ENCODE measurements at places on chromosomes 16 and 17.
A peak's percentile ranks its signal among the peaks of the same experiment; 100 is the strongest.

- DNase-seq = no peak
Observed at GRCh38 chr16:52500963-52501362, 46.0 kb downstream of the TOX3 start.

DNA sequence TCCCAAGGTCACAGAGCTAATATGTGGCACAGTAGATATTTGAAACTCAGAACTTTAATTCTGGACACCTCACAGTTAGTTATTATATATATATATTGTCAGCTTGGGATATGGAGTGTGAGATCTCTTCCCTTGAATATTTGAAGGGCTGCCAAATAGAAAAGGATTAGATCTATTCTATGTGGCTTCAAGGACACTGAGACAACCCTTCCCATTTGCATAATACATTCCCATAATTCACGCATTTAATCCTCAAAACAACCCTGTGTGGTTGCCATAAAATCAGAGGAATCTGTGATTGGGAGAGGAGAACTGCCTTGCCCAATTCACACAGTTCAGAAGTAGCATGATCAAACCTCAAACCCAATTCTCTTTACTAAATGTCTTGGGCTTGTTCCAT, 365.8 kb upstream of the DYNLRB2 start:
- DNase-seq = no peak

DNA sequence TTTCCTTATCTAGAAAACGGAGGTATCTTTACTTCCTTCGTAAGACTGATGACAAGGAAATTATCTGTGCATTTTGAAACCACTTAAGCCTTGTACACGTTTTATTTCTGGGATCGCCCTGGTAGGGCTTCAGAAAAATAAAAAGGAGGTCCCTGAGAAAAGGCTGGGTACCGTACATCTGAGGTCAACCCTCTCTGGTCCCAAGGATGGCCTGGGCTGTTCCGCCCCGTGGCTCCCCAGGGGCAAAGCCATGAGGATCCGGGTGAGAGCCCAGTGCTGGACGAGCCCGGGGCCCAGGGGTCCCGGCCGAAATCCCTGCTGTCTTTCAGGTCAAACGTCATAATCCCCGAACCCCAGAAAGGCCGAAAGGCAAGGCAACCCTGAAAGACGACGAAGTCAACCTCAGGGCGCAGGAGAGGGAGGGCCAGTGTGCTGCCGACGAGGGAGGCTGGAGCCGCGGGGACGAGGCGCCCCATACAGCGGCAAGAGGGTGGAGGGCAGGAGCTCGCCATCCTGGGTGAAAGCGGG, 656 bp upstream of the FUS start:
- DNase-seq = peak; percentile 22

DNA sequence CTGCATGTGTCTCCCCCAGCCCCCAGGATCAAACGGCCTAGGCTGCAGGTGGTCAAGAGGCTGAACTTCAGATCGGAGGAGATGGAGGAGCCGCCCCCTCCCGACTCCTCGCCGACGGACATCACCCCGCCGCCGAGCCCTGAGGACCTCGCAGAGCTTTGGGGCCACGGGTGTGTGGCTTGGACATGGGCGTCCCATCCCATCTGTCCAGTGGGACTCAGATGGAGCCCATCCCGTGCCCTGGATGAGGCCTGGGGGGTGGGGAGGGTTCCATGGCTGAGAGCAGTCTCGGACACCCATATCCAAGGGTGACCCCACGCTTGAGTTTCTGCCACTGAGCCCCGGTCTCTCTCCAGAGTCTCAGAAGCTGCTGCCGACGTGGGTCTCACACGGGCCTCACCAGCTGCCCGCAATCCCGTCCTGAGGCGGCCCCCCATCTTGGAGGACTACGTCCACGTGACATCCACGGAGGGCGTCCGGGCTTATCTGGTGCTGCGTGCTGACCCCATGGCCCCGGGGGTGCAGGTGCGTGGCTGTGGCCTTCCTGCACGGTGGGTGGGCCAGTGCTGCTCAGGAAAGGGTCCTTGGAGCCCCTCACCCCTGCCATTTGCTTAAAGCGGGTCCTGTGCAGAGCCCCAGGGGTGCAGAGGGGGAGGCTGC, 901 bp downstream of the CHTF18 start:
- no peak for DNase-seq

DNA sequence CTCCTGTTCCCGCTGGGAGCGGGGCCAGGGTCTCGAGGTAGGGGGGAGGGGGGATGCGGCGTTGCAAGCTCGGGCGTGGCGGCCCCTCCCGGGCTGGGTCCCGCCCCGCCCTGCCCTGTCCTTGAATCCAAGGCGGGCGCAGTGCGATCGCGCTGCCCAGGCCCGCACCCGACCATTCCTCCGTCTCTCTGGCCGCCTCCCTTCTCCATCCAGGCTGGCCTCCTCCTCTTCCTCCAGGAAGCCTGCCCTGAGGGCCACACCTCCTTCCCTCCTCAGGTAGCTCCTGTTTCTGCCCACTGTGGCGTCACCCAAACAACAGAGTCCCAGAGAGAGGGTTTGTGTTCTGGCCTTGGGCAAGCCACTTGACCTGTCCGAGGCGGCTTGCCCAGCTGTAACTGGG, 43.0 kb upstream of the TAC4 start:
- DNase-seq = no peak

DNA sequence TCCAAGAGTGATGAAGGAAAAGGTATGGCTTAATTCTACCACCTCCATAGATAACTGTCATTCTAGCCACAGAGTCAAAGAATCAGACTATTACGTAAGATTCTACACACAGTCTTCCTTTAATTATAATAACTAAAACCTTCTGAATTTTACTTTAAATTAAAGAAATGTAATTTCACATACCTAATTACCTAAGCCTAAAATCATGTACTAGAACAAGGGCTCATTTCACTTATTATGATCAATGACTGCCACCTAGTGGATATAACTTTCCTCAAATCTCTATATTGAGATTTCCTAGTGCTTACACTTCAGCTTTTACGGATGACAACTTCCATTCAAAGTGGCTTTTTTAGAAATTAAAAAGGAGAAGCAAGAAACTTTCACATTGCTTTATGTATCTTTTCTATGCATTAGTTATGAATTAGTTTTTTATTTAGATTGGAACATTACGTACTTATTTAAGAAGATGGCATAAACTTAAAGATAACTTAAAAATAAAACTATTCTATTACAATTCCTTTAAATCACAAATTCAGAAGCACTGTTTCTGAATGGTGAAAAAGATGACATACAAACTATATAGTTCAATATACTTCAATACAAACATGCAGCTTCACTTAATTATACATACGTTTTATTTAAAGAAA, 18.2 kb upstream of the ABCA10 start:
- DNase-seq = peak; percentile 19

Measured in thymus (tissue), 14 donors.